ENCODE measurements at places on chromosomes 7 and 10. TPM values are rescaled to one million over a fixed set of nuclear protein-coding genes. Genes with fewer than 3 reads are reported as not detected.

- no peaks in the 10 kb centered on the region for H3K4me1 ChIP-seq
- no peak for DNase-seq
- H3K27me3 ChIP-seq: peaks cover 19% of the 10 kb centered on the region
- no peaks in the 10 kb centered on the region for H3K36me3 ChIP-seq
These were observed 111.1 kb upstream of the CREB5 start for GRCh38 chr7:28301148-28301641.

RAB11FIP2 gene
- total RNA-seq: 10.7 TPM

SRRM3 gene
- not detected for total RNA-seq

GIMAP8 gene
- 26.4 TPM for total RNA-seq

HKDC1 gene
- total RNA-seq: 4.2 TPM

DNA sequence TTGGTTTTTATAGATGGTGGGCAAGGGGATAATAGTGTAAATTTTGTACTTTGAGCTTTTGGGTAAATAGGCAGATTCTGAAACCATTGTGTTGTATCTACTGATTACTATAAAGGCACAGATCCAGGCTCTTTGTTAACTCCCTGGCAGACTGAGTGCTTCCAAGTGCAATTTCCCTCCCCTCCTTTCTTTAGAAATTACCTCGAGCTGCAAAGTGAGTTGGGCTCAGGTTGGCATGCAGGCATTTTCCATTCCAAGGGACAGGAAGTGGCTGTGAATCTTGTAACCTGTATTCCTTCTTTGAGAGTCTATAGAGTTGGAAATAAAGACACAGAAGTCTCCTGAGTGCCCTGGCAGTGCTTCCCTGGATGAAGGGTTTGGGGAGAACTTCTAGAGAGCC, 494.2 kb upstream of the GALNT17 start:
- H3K4me1 ChIP-seq: no peaks in the 10 kb centered on the region
- H3K27ac ChIP-seq: no peak overlapping the region
- H3K27me3 ChIP-seq: no peaks in the 10 kb centered on the region
- no peak for DNase-seq

GRCh38 chr10:30359373-30360206, 10.5 kb upstream of the MTPAP start:
- peaks cover 18% of the 10 kb centered on the region for H3K27me3 ChIP-seq
- H3K36me3 ChIP-seq: no peaks in the 10 kb centered on the region
- no peak overlapping the region for H3K27ac ChIP-seq
- H3K4me3 ChIP-seq: no peak overlapping the region

- H3K27ac ChIP-seq: peak overlapping the region; percentile 64
- peak overlapping the region; percentile 10 for H3K4me3 ChIP-seq
- peaks cover 73% of the 10 kb centered on the region for H3K4me1 ChIP-seq
- no peak for DNase-seq
- H3K27me3 ChIP-seq: no peaks in the 10 kb centered on the region
- peaks cover 9% of the 10 kb centered on the region for H3K36me3 ChIP-seq
These were observed 83.0 kb downstream of the SGMS1 start for GRCh38 chr10:50540826-50541122.

DNA sequence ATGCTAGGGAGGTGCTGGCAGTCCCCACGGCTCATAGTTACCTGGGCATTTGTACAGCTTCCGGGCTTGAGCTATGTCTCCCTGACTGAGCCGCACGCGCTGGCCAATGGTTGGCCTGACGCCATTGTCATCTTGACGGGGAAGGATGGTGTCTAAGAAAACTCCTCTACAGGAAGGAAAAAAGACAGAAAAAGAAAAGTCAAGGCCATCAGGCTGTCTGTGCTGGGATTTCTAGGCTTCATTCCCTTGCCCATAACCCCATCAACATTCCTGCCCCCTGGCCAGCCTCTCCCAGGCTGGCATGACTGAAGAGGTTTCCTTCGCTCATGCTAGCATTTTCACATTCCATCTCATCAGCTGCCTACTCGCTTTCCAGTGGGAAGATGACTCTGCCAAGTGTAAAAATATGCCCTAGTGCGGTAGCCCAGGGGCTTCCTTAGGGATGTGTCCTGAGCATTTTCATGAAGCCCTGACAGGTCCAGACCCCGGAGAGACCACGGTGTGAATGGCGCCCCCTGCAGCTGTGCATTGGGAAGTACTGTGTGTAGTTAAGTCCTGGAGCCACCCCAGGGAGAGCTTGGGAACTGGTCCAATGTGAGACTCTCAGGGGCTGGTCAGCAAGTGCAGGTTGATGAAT, 54.5 kb upstream of the OPALIN start:
- H3K4me3 ChIP-seq: no peak overlapping the region
- no peaks in the 10 kb centered on the region for H3K36me3 ChIP-seq
- H3K4me1 ChIP-seq: no peaks in the 10 kb centered on the region
- H3K27ac ChIP-seq: no peak overlapping the region
- peaks cover 7% of the 10 kb centered on the region for H3K27me3 ChIP-seq

Data from activated CD4-positive, alpha-beta memory T cell treated with anti-CD3 and anti-CD28 coated beads, Interleukin-2, amount 10 ng/mL, durations not matched to agents 7 days and 5 days (primary cell).